ENCODE measurements at places on chromosomes 1 and 21. TPM values are rescaled to one million over a fixed set of nuclear protein-coding genes. Genes with fewer than 3 reads are reported as not detected.

DNA sequence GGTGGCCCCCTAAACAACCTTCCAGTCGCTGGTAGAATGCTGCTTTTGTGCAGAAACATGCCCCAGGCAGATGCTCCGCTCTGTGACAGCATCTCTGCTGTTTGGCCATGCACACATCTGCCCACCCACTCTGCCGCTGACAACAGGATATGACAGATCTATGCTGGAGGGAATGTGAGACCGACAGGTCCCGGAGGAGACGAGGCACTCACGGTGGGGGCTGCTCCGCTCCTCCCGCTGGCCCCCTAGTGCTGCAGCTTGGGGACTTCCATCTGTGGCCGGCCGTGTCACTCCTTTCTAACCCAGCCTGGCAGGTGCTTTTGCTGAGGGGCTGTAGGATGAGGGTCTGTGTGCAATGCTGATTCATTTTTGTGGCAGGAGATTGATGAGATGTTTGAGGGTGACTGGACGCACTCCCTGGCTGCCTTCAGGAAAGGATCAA, 49.1 kb upstream of the DMRTB1 start:
- H3K4me1 ChIP-seq, result no peaks in the 10 kb centered on the region
- no peak for DNase-seq
- H3K36me3 ChIP-seq, result no peaks in the 10 kb centered on the region
- no peaks in the 10 kb centered on the region for H3K27me3 ChIP-seq

DNA sequence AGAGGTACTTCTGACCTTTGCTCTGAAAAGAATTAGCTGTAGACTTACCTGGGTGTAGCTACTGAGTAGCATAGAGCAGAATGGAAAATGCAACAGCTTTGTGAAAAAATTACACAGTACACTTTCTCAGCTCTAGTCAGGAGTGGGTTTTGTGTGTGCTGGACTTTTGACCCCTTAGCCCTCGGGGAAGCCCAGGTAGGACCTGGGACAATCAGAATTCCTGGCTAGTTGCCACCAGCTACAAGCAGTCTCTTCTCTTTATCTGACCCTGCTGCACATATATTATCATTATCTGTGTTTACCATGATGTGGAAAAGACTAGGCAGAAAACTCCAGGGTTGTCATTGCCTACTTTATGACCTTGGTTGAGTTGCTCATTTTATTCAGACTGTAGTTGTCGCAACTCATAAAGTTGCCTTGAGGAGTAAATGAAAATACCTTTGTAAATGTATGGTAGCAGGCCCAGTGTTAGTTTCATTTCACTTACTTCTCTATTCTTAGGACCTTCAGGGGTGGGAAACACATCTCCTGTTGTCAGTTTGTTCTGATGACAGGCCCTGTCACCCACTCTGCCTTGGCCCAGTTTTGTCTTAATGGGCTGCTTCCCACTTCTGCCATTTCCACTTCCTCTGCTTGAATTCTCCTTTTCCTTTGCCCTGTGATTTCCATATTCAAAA, 5.4 kb downstream of the NEK7 start:
- peaks cover 10% of the 10 kb centered on the region for H3K4me1 ChIP-seq
- no peaks in the 10 kb centered on the region for H3K27me3 ChIP-seq
- peak overlapping the region; percentile 24 for H3K27ac ChIP-seq
- H3K36me3 ChIP-seq, result no peaks in the 10 kb centered on the region

- no peak overlapping the region for H3K27ac ChIP-seq
- no peaks in the 10 kb centered on the region for H3K27me3 ChIP-seq
- DNase-seq, result peak; percentile 42
Observed at GRCh38 chr21:17270229-17270628, 242.6 kb upstream of the CXADR start.

Gene LCE1F
- polyA plus RNA-seq, result not detected

- H3K4me3 ChIP-seq, result no peak overlapping the region
- peaks cover 51% of the 10 kb centered on the region for H3K4me1 ChIP-seq
- H3K36me3 ChIP-seq, result no peaks in the 10 kb centered on the region
- no peak for DNase-seq
Observed at GRCh38 chr1:201490708-201491131, 16.2 kb downstream of the CSRP1 start.

DNA sequence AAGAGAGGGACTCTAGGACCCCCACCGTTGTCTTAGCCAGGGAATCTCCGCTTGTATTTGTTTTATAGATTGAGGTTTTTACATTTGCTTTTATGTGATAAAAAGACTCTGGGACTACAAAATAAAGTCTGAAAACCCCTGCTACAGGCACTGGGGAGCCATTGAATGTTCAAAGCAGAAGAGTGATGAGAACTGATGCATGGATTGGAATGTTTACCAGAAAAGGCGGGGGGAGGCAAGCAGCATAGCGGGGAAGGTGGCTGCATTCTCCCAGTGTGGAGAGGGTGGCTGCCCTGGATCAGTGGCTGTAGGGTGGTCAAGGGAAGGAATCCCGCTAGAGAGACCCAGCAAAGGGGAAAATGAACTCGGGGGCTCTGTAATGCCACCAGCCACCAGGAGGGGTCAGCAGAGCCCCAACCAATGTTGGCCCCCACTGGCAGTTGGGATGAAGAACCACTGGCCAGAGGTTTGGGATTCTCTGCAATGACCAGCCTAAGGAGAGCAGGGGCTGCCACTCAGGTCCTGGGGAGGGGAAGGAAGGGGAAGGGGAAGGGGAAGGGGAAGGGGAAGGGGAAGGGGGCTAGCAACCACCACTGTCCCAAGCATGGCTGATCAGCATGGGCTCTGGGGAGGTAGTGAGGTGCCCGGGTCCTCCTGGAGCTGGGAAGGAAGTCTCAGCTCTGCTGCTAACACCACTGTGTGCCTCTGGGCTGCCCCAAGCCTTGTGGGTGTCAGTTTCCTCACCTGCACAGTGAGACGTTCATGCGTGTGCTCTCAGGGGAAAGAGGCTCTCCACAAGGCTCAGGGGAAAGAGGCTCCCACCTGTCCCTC, 19.2 kb upstream of the PEF1 start:
- no peak overlapping the region for H3K4me3 ChIP-seq
- no peaks in the 10 kb centered on the region for H3K36me3 ChIP-seq
- peaks cover 2% of the 10 kb centered on the region for H3K27me3 ChIP-seq

- H3K36me3 ChIP-seq, result no peaks in the 10 kb centered on the region
- H3K4me1 ChIP-seq, result no peaks in the 10 kb centered on the region
- no peak overlapping the region for H3K27ac ChIP-seq
- no peak overlapping the region for H3K4me3 ChIP-seq
- H3K27me3 ChIP-seq, result no peaks in the 10 kb centered on the region
Observed at GRCh38 chr1:58333511-58333910, 213.0 kb downstream of the OMA1 start.

Gene PADI4
- polyA plus RNA-seq, result 1.3 TPM

- H3K36me3 ChIP-seq, result no peaks in the 10 kb centered on the region
- no peaks in the 10 kb centered on the region for H3K4me1 ChIP-seq
- H3K4me3 ChIP-seq, result peak overlapping the region; percentile 67
- peak; percentile 90 for DNase-seq
Observed at GRCh38 chr1:3069491-3070308, 697 bp downstream of the PRDM16 start.

GRCh38 chr1:220796530-220796929, 9.8 kb downstream of the MTARC1 start:
- H3K4me1 ChIP-seq, result peaks cover 12% of the 10 kb centered on the region
- no peak for DNase-seq
- no peaks in the 10 kb centered on the region for H3K27me3 ChIP-seq

DNA sequence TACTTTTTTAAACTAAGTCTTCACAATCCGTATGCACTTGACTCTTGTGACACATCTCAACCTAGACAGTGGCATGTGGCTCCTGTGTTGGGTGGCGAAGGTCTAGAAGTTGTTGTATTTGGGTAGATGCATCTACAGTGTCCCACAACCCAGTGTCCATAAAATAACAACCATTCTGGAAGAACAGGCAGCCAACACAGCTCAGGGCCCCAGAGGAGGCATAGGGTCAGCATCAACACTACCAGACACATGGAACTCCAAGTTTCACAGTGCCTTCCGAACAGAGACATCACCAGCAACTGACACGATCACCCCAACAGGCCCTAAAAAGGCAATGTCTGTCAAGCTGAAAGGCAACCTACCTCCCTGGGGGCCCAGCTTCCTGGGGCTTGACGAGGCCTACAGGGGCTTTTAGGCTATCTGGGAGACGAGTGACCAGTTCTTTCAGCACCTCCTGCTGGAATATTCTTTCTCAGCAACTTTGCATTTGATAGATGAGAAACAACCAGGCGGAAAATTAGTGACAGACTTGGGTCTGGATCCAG, 5.6 kb downstream of the SH3BP5L start:
- no peak overlapping the region for H3K4me3 ChIP-seq
- no peak for DNase-seq
- peaks cover 92% of the 10 kb centered on the region for H3K4me1 ChIP-seq
- no peaks in the 10 kb centered on the region for H3K27me3 ChIP-seq
- no peak overlapping the region for H3K27ac ChIP-seq
- no peaks in the 10 kb centered on the region for H3K36me3 ChIP-seq

DNA sequence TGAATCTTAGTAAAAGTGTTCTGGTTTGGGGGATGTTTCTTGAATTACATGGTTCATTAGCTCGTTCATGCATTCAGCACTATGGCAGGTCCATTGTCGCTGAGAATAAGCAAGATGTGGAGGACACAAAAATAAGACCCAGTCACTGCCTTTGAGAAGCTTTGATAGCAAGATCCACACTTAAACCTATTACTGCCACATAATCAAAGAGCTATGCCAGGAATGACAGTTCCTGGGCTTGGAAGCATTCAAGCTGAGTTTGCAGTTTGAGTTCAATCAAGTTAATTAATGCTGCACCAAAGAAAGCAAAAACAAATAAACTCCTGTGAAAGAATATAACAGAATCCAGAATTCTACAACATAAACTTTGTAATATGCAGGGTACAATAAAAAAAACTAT, 131.8 kb downstream of the MIS18A start:
- no peak overlapping the region for H3K4me3 ChIP-seq
- H3K27me3 ChIP-seq, result no peaks in the 10 kb centered on the region
- no peaks in the 10 kb centered on the region for H3K36me3 ChIP-seq
- DNase-seq, result no peak
- H3K27ac ChIP-seq, result no peak overlapping the region

GRCh38 chr1:213474054-213474453, 423.0 kb downstream of the RPS6KC1 start:
- no peaks in the 10 kb centered on the region for H3K27me3 ChIP-seq
- DNase-seq, result peak; percentile 66
- H3K27ac ChIP-seq, result no peak overlapping the region
- no peaks in the 10 kb centered on the region for H3K36me3 ChIP-seq
- H3K4me3 ChIP-seq, result no peak overlapping the region

Gene LDLRAD2
- polyA plus RNA-seq, result 5.2 TPM

DNA sequence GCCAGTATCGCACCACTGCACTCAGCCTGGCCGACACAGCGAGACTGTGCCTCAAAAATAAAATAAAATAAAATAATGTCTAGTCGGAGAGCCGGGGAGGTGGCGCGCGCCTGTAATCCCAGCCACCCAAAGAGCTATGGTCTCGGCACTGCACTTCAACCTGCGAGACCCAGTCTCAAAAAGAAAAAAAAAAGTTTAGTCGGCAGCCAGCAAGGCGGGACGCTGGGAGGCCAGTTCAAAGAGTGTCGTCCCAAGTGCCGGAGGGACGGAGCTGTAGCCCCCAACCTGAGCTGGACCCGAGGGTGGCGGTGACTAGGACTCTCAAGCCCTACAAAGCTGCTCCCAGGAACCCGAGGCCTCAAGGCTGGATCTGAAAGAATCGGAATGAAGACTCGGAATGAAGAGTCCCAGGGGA, 632 bp upstream of the FALEC start:
- peaks cover 11% of the 10 kb centered on the region for H3K36me3 ChIP-seq
- H3K27ac ChIP-seq, result peak overlapping the region; percentile 84

DNA sequence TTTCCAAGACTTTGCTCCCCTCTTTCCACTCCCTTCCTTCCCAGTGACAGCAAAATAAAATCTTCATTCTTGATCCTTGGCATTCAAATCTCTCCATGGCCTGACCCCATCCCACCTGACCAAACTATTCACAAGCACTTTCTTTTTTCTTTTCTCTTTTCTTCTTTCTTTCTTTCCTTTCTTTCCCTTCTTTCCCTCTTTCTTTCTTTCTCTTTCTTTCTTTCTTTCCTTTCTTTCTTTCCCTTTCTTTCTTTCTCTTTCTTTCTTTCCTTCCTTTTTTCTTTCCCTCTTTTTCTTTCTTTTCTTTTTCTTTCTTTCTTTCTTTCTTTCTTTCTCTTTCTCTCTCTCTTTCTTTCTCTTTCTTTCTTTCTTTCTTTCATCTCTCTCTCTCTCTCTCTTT, 207.1 kb downstream of the ADGRL2 start:
- no peak for DNase-seq
- H3K27me3 ChIP-seq, result no peaks in the 10 kb centered on the region
- no peak overlapping the region for H3K27ac ChIP-seq
- H3K4me3 ChIP-seq, result no peak overlapping the region

GRCh38 chr1:150234566-150235293, 1.2 kb downstream of the ANP32E start:
- H3K27ac ChIP-seq, result peak overlapping the region; percentile 98
- no peaks in the 10 kb centered on the region for H3K27me3 ChIP-seq
- peak overlapping the region; percentile 75 for H3K4me3 ChIP-seq
- DNase-seq, result peak; percentile 88
- H3K36me3 ChIP-seq, result peaks cover 15% of the 10 kb centered on the region

GRCh38 chr1:10438677-10439163, 8.5 kb downstream of the CENPS start:
- no peak overlapping the region for H3K4me3 ChIP-seq
- H3K4me1 ChIP-seq, result no peaks in the 10 kb centered on the region
- no peaks in the 10 kb centered on the region for H3K27me3 ChIP-seq
- no peaks in the 10 kb centered on the region for H3K36me3 ChIP-seq
- no peak overlapping the region for H3K27ac ChIP-seq
- no peak for DNase-seq

Gene C1orf116
- 27.1 TPM for polyA plus RNA-seq

GRCh38 chr1:35443768-35444518, 113.3 kb downstream of the KIAA0319L start:
- peaks cover 50% of the 10 kb centered on the region for H3K4me1 ChIP-seq
- no peaks in the 10 kb centered on the region for H3K27me3 ChIP-seq
- H3K27ac ChIP-seq, result peak overlapping the region; percentile 80

DNA sequence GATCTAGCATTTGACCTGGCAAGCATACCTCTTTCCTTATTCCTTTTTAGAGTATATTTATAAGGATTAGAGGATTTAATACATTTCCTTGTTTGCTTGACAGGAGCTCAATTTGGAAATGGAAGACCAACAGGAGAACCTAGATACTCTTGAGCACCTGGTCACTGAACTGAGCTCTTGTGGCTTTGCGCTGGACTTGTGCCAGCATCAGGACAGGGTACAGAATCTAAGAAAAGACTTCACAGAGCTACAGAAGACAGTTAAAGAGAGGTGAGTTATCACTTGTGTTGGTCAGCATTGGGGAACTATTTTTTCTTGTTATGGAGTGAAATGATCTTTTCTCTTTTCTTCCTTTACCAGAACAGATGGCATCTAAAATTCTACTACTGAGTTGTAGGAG, 123.4 kb upstream of the BMP8A start:
- no peak for DNase-seq
- H3K4me3 ChIP-seq, result no peak overlapping the region
- no peaks in the 10 kb centered on the region for H3K27me3 ChIP-seq
- no peaks in the 10 kb centered on the region for H3K4me1 ChIP-seq
